ENCODE measurements at places on chromosomes 2 and 18.

DNA sequence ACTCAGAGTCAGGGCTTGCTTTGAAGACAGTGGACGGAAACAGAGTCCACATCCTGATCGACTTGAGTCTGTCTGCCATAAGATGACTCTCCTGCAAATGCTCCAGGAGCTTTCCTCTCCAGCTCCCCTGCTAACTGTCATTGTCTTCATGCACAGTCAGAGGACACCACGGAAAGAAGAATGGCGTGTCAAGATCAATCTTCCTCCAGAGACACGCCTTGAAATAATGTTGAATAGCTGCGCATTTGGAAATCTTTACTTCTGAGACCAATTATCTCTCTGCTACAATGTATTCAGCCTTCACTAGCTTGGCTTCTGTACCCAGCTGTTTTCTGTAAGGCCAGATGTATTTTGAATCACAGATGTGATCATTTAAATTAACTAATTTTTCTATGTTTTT, 457.2 kb downstream of the CDH2 start:
- DNase-seq, result no peak

DNA sequence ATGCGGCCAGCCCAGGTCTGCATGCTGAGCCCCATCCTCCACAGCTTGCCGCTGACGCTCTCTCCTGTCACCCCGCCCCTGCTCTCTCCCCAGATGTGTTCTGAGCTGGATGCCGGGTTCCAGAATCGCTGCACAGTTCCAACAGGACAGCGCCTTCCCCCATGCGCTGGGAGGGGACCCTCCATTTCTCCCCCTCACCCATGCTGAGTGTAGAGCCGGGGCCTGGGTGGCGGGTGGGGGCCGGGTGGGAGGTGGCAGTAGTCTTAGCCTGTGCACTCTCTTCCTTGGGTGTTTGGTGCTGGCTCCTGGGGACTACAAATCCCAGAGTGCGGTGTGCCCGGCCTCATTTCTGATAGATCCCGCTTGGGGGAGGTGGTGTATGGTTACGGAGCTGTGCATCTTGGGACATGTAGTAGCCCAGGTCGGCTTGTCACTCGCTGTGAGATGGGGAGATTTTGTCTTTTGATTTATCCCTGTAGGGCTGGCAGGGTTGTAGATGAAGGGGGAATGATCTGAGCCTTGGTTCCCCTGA, 6.8 kb downstream of the DNAJB2 start:
- DNase-seq, result no peak

DNA sequence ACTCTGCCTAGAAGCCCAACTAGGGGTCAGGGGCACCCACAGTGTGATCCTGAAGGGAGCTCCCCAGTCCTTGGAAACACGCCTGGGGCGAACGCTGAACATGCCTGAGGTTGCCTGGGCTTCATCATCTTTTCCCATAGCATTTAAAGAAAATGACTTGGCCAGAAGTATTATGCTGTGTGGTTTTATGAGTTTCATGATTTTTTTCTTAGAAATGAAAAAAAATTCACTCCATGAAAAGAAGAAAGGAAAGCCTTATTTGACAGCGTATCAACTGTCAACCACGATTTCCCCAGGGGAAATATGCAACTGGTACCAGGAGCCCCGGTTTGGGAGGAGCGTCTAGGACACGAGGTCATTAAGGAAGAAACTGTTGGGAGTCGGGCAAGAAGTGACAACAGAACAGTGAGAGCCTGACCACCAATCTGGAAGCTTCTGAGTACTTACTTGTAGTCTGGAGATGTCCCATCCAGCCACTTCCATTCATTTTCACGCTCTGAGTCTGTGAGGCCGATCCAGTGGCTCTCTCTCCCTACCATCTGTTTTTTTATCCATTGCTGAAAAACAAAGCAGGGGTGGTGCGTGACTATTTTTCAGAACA, 63.5 kb upstream of the THOC1 start:
- DNase-seq, result no peak

DNA sequence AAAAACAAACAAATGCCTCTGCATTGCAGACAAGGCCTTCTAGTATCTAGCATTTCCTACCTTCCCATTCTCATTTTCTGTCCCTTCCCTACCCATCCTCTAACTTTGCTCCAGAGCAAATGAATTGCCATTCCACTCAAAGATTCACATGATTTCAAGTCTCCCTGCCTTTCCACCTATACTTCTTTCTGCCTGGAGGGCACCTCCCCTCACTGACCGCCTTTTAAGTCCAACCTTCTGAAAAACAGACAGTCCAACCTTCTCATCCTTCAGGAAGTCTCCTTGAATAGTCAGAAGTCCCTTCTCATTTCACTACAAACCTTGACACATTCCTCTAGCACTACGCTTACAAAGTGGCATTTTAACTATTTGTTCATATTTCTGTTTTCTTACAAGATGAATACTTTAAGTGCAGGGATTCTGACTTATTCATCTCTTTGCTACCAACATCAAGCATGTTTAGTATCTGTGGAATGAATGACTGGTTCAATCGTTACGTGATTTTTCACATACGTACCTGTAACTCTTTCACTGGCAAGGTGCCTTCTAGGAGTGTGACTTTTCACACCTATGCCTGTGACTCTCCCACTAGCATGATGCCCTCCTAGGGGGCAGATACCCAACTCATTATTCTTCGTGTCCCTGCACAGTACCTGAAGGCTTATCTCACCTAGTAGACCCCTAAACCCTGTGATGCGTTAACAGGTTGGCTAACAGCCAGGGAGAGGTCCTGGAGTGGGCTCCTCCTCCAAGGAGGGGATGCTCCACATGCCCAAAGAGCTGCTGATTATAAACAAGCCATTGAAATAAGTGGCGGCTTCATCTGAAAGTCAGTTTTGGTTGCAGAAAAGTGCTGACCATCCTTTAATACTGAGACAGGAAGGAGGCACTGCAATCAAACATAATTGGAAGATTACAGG, 356.2 kb downstream of the MYCN start:
- no peak for DNase-seq

- no peak for DNase-seq
Measured at GRCh38 chr18:44238454-44238853, 442.2 kb upstream of the SETBP1 start.

- DNase-seq, result no peak
Measured at GRCh38 chr2:45591073-45591472, 20.0 kb downstream of the SRBD1 start.

GRCh38 chr2:30223413-30223874, 7.9 kb upstream of the LBH start:
- no peak for DNase-seq

- no peak for DNase-seq
Measured at GRCh38 chr2:1661891-1662605, 82.3 kb downstream of the PXDN start.

- no peak for DNase-seq
Measured at GRCh38 chr2:161972232-161972631, 101.8 kb downstream of the DPP4 start.

GRCh38 chr2:62010632-62011256, 105.3 kb downstream of the COMMD1 start:
- DNase-seq, result no peak

- no peak for DNase-seq
Measured at GRCh38 chr2:166170356-166170755, 42.5 kb upstream of the SCN1A start.

DNA sequence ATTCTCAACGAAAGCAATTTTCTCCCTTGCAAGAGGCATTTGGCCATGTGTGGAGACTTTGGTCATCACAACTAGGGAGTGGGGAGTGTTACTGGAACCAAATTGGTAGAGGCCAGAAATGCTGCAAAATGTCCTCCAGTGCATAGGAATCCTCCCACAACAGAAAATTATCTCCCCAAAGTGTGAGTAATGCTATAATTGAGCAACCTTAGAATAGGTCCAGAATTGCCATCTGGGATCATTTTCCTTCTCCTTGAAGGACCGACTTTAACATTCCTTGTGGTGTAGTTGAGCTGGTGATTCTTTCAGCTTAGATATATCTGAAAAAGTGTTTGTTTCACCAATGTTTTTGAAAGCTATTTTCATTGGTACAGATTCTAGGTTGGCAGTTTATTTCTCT, 111.2 kb upstream of the SMIM21 start:
- DNase-seq, result no peak

DNA sequence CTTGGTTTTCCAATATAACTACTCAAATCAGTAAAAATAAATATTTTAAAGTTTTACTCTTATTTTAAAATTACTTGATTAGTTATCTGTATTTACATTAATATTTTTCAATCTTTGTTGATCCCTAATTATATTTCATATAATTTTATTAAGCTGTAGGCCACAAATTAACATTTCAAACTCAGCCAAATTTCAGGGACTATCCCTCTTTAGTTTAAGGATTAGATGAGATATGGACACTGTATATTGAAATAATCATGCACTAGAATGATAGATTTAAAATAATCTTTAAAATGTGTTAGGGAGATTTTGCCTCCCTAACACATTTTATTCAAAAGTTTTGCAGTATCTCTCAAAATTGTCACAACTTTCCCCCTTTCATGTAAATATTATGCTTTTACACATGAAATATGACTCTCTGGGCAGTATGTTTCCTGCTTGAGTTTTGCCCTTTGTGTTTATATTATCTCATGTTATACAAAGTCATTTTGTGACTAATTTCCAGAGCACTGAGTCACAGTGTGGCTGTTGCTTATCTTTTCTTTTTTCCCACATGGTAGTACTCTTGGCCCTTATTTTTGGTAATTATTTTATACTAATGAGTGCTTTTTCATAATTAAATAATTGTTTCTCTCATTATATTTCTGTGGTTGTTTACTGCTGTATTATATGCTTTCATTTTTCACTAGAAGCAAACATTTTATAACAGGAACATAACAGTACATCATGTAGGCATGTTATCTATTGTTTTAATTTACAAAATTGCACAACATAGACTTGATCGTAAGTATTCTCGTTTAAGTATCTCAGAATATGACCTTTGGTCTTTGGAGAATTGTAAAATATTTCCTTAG, 1.2 kb downstream of the TFPI start:
- DNase-seq, result no peak

DNA sequence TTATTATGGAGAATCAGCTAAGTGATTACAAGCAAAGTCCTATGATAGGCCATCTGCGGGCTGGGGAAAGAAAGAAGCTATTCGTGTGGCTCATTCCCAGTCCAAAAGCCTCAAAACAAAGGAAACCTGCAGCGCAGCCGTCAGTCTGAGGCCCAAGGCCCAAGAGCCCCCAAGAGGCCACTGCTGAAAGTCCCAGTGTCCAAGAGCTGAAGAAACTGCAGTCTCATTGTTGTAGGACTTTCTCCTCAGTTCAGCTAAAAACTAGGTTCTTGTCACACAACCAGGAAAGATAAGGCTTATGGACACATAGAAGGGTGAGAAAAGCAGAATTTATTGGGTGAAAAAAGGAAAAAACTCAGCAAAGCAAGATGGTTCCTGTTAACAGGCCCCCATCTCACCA, 143.2 kb downstream of the RHBDD1 start:
- no peak for DNase-seq

GRCh38 chr2:173323371-173323770, 31.3 kb upstream of the CDCA7 start:
- DNase-seq, result no peak

- no peak for DNase-seq
Measured at GRCh38 chr2:45450634-45451033, 160.4 kb downstream of the SRBD1 start.

DNA sequence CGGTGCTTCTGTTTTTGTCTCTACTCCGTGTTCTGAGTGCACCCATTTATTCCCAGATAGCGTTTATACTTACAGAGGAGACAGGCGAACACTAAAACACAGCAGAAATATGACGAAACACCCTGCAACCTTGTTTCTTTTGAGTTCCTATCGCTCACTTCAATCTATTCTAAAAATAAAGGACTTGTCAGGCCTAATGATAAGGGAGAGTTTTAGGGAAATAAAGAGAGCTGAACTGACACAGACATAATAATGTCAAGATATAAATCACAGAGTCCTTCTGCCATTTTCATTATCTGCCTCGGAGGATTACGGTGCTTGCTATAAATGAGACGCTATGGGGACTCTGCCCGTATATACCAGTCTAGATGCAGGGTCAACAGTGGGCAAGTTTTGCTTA, 659.7 kb upstream of the SALL3 start:
- DNase-seq, result no peak

DNA sequence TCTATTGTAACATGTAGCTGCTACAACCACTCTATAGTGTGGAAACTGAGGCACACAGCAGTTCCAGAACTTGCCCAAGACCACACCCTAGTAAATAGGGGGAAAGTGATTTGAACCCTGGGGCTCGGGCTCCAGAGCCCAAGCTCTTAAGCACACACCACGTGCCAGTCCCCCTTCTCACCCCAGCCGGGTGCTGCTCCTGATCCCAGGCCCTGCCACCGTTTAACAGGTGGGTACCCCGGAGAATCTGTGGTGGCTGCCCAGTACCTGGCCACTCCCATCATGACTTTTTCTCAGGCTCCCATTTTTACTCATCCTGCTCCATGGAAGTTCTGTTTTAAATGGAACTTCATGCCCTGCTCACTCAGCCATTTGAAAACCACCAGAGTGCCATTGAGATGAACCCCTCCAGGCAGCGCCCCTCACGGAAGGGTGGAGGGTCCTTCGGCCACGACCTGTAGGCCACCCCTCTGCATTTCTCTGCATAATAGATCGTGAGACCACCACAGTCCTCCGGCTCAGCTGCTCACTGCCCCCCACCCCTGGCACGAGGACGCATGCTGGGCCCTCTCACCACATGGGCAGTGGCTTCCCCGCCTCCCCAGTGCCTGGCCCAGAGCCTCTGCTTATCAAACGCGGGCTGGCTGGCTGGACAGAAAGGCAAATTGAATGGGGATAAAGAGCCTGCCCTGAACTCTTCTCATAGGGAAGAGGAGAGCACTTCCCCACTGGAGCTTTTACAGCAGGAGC, 42.1 kb downstream of the TMEM37 start:
- no peak for DNase-seq

DNA sequence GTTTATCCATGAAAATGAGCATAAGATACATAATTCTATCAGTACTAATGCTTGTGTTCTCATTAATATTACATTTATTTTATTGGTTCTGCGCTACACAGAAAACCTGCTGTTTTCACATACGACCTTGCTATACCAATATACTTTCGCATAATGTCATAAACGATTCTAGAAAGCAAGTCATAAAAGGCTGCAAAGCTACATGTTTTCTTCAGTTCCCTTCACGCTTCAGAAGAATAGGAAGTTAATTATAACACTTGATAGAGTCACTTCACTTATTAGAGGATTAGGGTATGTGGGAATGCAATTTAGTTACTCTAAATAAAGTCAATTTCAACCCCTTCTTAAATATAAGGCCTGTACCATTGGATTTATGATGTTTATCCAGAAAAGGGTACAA, 29.0 kb downstream of the PSME4 start:
- no peak for DNase-seq

DNA sequence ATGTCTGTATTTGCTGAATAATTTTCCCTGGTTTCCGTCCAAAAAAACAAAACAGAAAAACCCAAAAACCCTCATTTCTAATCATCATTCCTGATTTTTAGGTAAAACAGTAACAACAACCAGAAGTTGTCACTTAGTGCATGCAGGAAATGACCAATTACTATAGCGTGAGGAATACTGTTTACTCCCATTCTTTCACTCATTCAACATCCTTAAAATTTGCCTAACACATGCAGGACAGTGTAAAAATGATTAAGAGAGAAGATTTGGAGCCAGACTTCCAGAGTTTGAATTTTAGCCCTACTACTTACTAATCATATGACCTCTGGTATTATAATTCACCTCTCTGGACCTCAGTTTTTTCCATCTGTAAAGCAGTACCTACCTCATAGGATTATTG, 83.1 kb downstream of the FIGN start:
- DNase-seq, result no peak

GRCh38 chr2:28563869-28564268, 68.0 kb downstream of the PLB1 start:
- no peak for DNase-seq
